ENCODE measurements at places on chromosomes 16 and 17.

- no peak for DNase-seq
These were observed 6.0 kb upstream of the KCNH6 start for GRCh38 chr17:63516910-63517824.

DNA sequence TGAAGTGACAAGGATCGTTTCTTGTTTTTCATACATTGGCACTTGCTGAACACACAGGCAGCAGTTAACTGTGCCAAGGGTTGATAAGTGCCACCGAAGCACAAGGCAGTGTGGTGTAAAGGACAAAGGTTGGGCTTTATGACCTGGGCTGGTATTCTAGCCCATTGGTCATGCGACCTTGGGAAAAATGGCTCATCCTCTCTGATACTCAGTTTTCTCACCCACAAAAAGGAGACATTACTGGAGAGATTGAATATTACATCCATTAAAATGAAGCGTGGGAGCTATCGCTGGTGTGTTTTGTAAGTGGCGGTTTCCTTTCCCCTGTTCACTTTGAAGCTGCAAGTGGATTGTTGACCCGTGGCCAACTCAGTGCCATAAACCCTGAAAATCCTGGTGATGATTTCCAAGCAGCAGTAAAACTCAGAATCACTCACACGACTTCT, 216.9 kb downstream of the HAPSTR1 start:
- DNase-seq = no peak

DNA sequence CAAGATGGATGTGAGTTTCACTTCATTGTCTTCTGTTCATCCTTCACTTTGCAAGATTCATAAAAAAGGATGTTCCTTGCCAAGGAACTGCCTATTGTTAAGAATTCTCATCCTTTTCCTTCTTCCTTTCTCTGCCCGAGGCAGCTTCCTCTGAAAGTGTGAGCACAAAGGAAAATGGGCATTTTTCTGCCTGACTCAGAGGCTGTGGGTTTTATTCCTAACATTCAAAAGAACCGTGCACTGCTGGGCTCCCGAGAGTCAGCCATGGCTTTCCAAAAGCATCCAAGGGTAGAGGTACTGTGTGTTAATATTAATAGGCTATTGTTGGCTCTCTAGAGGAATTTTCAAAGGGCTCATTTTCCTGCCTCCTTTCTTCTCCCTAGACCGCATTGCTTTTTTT, 289.4 kb downstream of the ABCC12 start:
- DNase-seq = no peak

DNA sequence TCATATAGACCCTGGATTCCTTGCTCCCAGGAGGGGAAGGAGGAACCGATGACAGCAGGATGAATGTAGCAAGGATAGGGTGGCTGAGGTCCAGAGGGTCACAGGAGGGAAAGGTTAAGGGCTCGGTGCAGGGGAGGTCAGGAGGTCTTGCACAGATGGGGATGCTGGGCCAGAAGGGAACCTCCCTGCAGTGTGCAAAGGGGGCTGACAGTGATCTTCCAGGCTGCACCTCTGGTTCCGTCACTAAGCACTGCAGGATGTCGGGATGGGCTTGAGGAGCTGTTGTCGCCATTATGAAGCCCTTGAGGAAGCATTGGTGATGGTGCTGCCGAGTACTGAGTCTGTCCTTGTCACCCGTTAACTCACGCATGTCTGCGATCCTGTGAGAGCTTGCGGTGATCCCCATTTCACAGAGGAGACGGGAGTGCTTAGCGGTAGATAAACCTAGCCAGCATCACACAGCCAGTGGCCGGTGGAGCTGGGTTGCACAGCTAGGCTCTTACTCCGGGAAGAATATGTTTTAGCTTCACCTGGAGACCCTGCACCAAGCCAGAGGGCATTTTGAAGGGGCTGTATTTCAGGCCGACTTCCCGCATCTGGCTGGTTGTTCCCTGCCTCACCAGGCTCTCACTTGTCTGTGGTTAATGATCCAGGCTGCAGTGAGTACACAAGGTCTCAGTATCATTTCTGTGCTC, 120.4 kb downstream of the SNX29 start:
- DNase-seq = no peak

- no peak for DNase-seq
These were observed 30.4 kb downstream of the ERN1 start for GRCh38 chr17:64099543-64099942.

GRCh38 chr17:59219992-59220327, 351 bp upstream of the GDPD1 start:
- DNase-seq = no peak

DNA sequence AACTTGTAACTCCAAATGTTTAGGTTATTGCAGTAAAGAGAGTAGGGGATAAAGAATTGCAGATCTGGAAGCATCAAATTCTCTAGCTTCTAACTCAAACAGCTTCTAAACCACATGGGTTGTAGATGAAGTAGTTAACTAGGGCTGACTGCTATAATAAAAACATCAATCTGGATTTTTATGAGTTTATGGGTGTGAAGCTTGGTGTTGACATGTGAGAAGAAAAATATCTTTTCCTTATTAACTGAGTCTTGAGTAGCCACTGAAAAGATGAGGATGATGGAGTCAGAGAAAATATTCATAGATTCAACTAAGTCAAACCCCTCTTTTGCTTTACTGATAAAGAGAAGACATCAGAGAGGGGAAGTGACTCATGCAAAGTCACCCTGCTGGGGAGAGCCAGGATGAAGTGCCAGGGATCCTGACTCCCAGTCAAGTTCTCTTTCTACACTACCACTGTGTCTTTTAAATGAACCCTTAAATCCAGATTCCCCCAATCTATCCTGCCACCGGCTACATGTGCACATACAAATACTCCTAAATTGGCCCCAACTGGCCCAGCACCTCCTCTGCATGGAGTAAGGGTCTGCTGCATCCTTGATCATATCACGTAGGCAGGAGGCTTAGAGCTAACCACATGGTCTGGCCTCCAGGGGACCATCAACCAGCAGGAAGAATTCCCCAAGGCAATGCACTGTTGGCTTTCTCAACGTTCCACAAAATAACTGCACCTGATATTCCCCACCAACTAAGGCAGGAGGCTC, 264.0 kb upstream of the CCL2 start:
- no peak for DNase-seq

DNA sequence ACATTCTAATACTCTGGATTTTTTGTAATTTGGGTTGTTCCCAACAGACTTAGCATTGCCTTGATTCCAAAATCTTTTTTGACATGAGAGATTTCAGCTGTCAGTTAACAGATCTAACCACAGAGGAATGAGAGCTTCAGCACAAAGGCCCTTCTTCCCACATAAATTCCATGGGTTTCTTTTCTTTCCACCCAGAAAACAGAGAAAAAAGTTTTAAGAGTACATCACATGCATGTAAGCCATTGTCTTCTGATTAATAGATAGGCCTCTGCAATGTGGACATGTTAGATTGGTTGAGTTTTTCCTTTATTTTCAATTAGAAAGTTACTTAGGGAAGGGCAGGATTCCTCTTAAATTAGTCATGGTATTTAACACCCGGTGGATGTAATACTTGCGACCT, 939 bp downstream of the MYH8 start:
- DNase-seq = no peak

GRCh38 chr17:17545031-17545820, 46.3 kb downstream of the PEMT start:
- no peak for DNase-seq

DNA sequence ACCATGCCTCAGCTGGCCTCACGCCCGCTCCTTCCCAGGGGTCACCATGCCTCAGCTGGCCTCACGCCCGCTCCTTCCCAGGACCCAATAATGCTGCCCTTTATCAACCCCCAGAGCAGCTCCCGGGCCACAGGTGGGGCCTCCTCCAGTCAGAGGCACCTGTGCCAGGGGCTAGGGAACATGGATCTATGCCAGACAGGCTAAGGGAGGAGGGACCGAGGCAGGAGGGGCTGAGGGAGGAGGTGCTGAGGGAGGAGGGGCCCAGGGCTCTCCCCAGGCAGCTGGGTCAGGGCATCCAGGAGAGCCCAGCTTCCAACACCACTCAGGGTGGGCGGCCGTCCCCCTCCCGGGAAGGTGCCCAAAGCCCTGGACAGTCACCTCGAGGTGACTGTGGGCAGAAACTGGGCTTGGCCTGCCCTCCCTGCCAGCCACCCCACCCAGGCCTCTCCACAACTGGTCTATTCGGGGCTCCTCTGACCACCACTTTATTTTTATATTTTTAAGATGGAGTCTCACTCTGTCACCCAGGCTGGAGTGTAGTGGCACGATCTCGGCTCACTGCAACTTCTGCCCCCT, 19.4 kb downstream of the UTS2R start:
- DNase-seq = no peak

DNA sequence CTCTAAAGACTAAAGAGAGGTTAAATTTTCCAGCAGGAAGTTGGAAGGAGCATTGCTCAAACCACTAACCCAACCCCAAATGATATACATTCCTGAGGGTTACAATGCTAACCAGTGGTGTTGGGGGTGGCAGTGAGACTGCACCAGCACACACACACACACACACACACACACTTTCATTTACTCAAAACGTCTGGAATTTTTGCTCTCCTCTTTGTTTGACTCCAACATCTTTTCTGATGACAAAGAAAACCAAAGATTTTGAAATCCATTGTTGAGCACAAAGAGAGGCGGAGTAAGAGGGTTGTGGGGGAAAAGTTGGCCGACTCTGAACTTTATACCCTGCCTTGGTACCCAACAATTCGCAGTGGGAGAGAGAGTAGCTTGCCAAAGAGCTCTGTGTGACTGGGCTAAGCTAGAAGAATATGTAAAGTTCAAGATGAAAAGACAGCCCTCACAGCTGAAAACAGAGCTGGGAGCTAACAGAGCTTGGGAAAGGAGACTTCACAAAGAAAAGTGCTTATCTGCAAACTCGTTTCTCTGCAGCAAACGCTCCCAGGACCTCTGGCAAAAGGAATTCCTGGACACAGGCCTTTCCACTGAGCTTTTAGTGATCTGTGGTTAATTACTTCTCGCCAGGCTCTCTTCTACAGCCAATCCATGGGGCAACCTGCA, 426.0 kb upstream of the CDH11 start:
- DNase-seq = no peak

- no peak for DNase-seq
These were observed 670 bp upstream of the ZNF652 start for GRCh38 chr17:49362723-49363117.

DNA sequence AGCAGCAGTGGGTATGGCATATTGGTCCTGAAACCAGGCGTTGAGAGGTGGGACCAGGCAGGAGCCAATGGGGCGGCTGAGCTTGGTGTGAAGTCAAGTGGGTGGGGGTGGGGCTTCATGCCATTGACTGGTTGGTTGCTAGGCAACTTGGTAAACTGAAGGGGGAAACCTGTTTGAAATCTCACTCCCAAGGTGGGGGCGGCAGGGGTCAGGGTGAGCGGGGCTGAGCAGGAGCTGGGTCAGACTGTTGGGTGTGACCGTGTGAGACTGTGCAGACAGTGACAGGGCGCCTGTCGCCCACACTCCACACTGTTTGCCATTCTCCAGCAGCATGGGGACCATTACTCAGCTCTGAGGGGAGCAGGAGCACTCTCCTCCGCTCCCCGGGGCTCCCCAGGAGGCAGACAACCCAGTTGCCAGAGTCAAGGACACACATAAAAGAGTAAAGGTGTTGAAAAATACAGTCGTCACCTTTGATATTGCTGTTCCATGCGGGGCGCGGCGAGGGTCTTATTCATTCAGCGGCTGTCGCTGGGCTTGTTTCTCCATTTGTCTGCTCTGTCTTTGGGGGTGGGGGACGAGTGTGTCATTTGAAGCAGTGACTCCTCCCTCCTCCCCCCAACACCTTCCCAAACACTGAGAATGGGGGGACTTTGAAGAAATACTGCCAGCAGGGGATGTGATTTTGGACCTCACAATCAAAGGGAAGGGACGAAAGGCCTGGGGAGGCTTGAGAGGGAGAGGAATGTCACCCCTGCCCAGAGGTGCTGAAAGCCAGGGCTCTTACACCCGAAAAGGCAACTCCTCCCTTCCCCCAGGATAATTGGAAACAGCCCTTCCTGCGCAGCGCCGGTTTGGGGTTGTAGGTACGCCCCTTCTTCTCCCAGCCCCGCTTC, 1.2 kb upstream of the EFNB3 start:
- peak; percentile 96 for DNase-seq

- no peak for DNase-seq
These were observed 38.7 kb downstream of the PHKB start for GRCh38 chr16:47499700-47500264.

DNA sequence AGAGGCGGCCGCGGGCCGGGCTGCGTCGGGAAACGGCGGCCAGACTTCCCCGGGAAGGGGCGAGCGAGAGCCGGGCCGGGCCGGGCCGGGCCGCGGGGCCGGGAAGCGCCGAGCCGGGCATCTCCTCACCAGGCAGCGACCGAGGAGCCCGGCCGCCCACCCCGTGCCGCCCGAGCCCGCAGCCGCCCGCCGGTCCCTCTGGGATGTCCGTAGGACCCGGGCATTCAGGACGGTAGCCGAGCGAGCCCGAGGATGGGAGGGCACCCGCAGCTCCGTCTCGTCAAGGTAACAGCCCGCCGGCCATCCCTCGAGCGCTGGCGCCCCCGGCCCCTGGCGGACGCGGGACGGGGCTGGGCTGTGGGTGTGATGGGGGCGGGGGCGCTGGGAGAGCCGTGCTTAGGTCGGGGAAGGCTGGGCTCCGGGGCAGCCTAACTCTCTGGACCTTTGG, at the start of gene CRHR1:
Gene CRHR1, plus strand, starts transcription at position 28 of the 448 bp plus-strand sequence. Its CDS starts 225 bp downstream, at position 253.
- no peak for DNase-seq

DNA sequence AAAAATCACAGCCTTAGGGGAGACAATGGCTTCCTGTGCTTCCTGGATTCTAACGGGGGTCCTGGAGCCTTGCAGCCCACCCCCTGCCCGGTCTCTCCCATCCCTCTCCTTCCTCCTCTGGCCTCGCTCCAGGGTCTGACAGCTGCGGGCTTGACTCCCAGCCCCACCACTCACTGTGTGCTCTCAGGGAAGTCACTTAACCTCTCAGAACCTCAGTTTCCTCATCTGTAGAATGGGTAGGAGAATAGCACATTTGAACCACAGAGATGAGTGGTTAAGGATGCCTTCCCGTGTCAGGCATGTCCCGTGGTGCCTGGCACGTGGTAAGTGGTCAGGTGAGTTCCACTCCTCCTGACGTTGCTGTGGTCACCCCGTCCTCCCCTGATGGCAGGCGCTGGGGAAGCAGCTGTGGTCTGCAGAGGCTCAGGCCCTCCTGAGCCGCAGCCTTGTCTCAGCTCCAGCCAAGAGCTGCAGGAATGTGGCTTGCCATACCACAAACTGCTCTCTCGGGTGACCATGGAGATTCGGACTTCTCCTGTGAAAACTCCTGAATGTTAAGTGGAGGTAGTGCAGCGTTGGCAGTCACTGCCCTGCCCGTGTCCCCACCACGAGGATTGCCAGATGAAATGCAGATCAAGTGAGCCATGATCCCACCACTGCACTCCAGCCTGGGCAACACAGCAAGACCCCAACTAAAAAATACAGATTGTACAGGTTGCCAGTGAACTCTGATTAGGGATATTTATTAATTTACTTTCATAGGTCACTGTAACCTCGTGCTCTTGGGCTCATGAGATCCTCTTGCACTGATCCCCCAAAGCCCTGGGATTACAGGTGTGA, 85.7 kb downstream of the NT5M start:
- no peak for DNase-seq

- no peak for DNase-seq
These were observed 169.8 kb downstream of the DNAH9 start for GRCh38 chr17:11768106-11768505.

GRCh38 chr16:81026429-81026828, 9.2 kb upstream of the ATMIN start:
- DNase-seq = no peak

All from NCI-H748 treated with DMSO at 0.1 percent for 48 hours (cell line).